Glutamatergic neuron (in vitro differentiated cells): ENCODE measurements at places on chromosomes 1 and 21. TPM values are rescaled to one million over a fixed set of nuclear protein-coding genes. Genes with fewer than 3 reads are reported as not detected.
A peak's percentile ranks its signal among the peaks of the same experiment; 100 is the strongest.

SERINC2 gene
- total RNA-seq, result 36.4 TPM

ARHGAP30 gene
- total RNA-seq, result not detected

SLC35F3 gene
- 0.98 TPM for total RNA-seq

PCP4L1 gene
- total RNA-seq, result 1.1 TPM

DNAH14 gene
- total RNA-seq, result 36.6 TPM

TNFSF18 gene
- not detected for total RNA-seq

DIO1 gene
- total RNA-seq, result not detected

TSNAX gene
- 41.1 TPM for total RNA-seq

LPAR3 gene
- 14.0 TPM for total RNA-seq

MTARC1 gene
- 22.0 TPM for total RNA-seq

OSCP1 gene
- 6.3 TPM for total RNA-seq

DNA sequence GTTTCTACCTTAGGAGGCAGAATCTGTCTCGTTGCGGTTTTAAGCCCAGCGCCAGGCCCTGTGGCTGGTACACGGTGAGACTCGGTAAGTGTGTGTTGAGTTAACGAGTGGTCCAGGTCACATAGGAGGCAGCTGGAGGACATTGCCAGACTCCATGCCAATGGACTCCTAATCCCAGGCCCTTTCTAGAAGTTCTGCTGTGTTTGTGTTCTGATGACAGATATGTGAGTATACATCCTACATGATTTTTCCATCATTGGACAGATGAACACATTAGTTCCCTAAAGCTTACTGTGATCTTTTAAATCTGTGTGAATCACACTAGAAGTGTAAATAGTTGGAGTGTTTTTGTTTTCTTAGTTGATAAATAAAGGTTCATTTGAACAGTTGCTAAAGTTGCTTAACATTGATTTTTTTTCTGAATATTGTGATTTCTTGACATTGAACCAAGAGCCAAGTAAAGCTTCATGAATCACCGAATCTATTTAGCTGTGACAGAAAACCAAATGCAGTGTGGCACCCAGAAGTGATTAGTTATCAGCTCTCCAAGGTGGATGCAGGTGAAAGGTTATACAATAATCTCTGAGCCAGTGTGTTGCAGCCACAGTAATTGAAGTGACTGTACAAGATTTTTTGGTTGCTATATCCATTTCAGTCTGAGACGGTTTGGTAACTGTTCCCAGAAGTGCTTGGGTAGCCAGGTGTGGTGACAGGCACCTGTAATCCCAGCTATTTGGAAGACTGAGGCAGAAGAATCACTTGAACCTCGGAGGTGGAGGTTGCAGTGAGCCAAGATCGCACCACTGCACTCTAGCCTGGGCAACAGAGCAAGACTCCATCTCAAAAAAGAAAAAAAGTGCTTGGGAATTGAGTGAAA is 46.3 kb downstream of the DOP1B start:
- DNase-seq, result no peak

- no peak for DNase-seq
These were observed 1316.8 kb downstream of the NCAM2 start for GRCh38 chr21:22314963-22315362.

DNA sequence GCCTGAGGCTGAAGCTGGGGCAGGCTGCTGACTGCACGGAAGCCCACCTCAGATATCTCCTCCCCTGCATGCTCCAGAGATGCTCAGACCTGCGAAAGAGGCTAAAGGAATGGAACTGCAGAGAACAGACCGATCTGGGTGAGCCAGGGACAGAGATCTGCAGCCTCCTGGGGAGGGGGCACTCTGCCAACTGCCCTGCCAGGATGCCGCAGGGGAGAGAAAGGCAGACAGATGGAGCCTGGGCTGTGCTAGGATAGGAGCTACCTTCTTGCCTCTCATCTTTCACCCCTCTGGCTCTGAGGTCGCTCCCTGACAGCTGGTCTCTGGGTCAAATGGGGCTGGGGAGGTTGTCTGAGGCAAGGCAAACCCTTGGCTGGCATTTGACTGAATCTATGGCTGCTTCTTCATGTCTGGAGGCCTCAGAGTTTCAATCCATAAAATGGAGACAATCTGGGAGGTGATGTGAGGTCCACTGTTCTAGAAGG is 238.2 kb downstream of the GRIK3 start:
- DNase-seq, result no peak

DNA sequence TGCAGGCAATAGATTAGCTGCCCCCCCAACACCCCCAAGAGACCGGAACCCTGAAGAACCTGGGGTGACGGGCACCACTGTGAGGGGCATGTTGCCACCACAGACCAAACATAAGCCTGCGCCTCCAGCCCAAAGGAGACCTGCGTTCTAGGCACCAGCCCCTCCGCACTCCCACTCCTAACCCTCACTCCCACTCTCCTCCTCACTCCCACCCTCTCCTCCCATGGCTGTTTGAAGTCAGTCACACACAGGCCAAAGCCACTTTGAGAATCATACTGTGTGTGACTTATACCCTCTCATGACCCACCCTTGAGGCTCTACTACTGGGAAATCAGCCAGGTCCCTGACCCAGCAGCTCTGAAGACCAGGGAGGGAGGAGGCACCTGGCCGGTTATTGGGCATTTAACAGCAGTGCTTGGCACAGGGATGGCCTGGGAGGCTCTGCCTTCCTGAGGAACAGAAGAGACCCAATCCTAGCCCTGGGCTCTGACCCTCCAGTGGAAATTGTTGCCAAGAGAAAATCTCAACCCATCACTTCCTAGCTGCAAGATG is 43.5 kb downstream of the FBXO2 start:
- DNase-seq, result no peak

DNA sequence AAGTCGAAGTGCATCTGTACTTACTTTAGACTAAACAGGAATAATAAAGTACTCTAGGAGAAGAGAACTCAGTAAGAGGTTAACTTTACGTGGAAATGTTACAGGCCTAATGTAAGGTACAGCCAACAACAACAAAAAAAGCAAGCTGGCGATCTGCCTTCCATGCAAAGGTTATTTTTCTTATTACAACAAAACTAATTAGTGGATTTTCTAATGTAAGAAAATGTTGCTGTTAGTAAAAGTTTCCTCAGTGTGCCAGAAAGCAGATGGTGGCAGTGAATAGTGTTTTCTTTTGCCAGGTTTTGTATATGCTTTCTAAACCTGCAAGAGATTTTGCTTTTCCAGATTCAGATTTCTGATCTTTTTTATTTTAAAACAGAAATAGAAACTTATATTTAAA is 179.2 kb downstream of the NFIA start:
- DNase-seq, result no peak

DNA sequence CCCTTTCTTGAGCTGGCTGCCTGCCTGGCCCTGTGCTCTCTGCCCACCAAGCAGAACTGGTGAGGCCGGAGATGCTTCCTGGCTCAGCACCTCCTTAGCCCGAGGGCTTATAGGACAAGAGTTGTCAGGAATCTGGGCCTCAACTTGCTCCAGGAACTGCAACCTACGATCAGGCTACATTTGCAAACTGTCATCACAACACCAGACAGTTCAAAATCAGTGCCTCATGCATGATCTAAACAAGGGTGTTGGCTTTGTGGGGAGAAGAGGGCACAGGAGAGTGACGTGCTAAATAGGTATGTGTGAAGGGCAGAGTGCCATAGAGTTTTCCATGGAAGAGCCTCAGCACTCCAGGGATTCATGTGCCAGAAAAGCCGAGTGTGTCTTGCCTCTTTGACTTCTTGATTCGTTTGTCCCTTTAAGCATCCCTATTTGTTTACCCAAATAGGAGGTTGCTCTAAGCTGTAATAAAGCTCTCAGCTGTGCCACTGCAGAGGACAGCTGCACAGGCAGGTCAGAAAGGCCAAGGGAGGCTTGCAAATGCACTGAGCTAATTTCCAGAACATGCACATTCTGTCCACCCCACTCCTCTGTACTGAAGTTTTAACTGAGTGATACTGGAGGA is 30.2 kb upstream of the NEK2 start:
- no peak for DNase-seq

DNA sequence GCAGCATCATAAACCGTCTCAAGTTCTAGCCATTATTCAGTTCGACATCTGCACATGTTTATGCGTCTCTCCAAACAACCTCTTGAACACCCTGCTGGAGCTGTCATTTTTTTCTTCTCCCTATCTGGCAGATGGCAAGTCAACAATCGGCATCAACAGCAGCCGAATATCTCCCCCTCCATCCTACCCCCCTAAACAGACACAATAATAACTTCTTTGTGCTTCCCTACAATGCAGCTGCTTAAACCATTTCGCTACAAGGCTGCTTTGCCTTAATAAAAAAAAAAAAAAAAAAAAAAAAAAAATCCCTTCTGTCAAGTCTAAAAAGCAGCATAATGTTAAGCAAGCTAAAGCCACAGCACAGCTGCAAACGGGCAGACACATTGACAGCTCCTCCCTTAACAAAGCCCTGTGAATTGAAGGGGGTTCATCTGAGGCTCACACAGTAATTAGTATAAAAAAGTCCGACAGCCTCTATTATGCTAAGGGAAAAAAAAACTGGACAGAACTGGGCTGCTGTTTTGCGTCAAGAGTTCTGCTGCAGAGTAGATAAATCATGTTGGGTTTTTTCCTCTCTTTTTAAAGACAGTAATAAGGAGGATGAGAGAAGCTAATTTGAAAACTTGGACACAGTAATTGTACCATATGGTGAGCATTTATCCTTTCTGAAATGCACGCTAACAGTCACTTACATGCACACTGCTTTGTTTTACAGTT is 136.4 kb downstream of the AKT3 start:
- DNase-seq, result peak; percentile 65

GRCh38 chr1:153534226-153534924 is 1.4 kb downstream of the S100A6 start:
- no peak for DNase-seq

GRCh38 chr1:198679535-198680173 is 40.8 kb downstream of the PTPRC start:
- no peak for DNase-seq

GRCh38 chr1:43743206-43743605 is 35.9 kb downstream of the ST3GAL3 start:
- DNase-seq, result no peak

DNA sequence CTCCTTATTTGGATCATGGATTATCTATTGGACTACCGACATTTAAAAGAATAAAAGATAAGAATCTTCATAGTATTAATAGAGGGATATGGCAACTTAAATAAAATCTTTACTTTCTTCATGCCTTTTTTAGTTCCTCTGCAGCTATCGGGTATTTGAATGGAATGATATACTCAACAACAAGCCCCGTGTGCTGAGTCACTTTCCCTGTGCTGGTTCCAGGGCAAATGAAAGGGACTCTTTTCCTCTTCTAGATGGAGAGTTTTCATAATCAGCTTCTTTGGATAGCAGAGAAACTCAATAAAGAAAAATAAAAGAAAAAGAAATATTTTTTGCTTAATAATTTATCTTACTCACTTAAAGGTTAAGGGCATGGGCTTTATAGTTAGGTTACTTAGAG is 213.7 kb downstream of the LRRC40 start:
- no peak for DNase-seq

DNA sequence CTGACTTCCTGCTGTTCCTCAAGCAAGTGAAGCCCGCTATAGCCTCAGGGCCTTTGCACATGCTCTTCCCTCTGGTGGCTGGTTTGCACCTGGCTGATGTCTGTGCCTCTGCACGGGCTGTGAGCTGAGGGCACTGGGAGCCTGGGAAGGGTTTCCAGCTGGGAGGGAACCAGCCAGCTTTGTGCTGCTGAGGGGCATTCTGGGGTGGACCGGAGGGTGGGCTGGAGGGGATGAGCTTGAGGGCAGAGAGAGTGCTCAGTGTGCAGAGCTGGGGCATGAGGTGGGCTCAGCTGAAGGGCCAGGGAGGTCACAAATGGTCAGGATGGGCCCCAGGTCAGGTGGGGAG is 305.7 kb downstream of the MATN1 start:
- no peak for DNase-seq
